ENCODE measurements at places on chromosomes 2 and 18. TPM values are rescaled to one million over a fixed set of nuclear protein-coding genes. Genes with fewer than 3 reads are reported as not detected.

DNA sequence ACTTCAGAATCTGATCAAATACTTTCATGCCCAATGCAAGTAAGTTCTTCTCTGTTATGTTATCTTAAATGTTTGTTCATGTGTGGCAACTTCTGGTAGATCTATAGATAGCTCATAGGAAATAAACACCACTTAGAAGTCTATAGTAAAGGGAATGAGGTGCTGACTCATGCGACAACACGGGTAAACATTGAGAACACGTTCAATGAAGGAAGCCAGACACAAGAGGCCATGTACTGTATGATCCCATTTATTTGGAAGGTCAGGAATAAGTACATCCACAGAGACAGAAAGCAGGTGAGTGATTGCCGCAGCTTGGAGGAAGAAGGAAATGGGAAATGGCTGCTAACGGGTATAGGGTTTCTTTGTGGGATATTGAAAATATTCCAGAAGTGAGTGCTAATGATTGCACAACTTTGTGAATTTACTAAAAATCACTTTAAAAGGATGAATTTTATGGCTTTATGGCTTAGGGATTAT lies 95.4 kb downstream of the ITGB1BP1 start:
- H3K27ac ChIP-seq, result no peak overlapping the region
- peaks cover 20% of the 10 kb centered on the region for H3K36me3 ChIP-seq
- no peak overlapping the region for H3K4me3 ChIP-seq
- DNase-seq, result no peak

The FAM237A gene
- not detected for total RNA-seq

The RAX gene
- total RNA-seq, result not detected

The ITGB6 gene
- 0.30 TPM for total RNA-seq

GRCh38 chr2:54206596-54206995 lies 49.4 kb downstream of the TSPYL6 start:
- no peaks in the 10 kb centered on the region for H3K36me3 ChIP-seq
- H3K27ac ChIP-seq, result no peak overlapping the region
- no peaks in the 10 kb centered on the region for H3K27me3 ChIP-seq
- H3K4me3 ChIP-seq, result no peak overlapping the region
- H3K4me1 ChIP-seq, result no peaks in the 10 kb centered on the region

GRCh38 chr18:77572537-77572936 lies 322.9 kb downstream of the GALR1 start:
- no peak for DNase-seq
- no peak overlapping the region for H3K4me3 ChIP-seq
- no peaks in the 10 kb centered on the region for H3K36me3 ChIP-seq
- no peak overlapping the region for H3K27ac ChIP-seq
- no peaks in the 10 kb centered on the region for H3K4me1 ChIP-seq

All from right atrium auricular region (tissue), 2 donors.